Esophagus muscularis mucosa (tissue), 4 donors: ENCODE measurements at places on chromosomes 5 and 9.

DNA sequence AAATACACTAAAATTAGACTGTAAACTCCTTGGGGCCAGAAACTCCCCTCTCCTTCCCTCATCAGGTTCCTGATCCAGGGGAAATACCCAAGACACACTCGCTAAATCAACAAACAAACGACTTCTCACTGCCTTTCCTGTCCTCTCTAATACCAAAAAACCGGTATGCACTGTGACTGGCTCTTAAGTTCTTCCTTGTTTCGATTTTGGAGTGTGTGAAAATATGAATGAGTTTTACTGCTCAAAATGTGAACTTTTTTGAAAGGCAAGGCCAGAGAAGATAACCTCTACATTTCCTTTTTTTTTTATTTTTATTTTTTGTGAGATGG lies 81.1 kb upstream of the EPB41L4B start:
- DNase-seq: no peak

DNA sequence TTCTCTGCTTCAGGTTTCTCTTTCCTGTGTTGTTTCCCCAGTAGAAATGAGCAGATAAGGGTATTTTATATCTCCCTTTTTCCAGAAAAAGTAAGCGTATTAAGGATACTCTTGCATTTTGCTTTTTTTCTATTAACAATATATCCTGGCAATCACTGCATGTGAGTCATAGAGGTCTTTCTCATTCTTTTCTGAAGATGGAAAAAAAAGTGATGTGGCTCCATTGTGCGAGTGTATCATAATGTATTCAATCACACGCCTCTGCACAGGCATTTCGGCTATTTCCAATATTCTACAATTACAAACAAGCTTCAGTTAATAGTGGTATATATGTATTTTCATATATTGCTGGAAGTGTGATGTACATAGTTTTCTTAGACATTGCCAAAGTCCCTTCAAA lies 155.9 kb downstream of the MED27 start:
- no peak for DNase-seq

DNA sequence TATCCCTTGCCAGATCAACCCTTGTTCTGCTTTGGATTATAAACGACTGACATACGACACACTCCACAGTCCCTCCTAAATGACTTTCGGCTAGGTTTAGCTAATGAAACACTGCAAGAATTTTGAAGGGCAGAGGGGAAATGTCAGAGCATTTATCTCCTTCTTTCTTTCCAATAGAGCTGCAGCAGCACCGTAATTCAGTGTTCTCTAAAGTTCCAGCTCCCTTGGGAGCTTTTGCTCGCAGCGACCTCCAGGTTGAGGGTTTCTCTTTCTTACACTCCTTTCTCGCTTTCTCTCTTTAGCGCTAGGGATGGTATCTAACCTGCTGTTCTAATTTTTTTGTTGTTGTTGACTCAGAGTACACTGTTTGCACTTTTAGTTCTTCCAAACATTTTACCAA lies 467.1 kb upstream of the ST8SIA4 start:
- no peak for DNase-seq

GRCh38 chr9:38200431-38200830 lies 131.4 kb upstream of the SHB start:
- DNase-seq: peak; percentile 82
